ENCODE measurements at places on chromosomes 16 and 17.

GRCh38 chr17:10526517-10526916 is 8.2 kb upstream of the MYH1 start:
- DNase-seq, result no peak

GRCh38 chr16:86349338-86349900 is 160.9 kb upstream of the FOXF1 start:
- no peak for DNase-seq

DNA sequence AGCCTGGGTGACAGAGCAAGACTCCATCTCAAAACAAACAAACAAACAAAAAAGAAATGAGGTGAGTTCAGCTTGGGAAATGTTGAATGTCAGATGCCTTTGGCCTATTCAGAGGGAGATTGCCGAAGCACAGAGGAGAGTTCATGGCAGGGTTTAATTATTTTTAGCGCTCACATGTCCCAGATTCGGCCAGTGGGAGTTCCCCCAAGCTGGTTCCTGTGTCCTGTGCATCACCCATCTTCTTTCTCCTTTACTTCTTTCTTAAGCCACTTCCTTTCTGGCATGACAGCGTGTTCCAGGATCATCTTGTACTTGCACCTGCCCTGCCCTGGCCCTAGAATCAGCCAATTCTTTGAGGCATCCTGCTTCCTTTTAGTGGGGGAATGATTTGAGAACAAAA is 9.2 kb downstream of the MPV17L start:
- DNase-seq, result no peak

DNA sequence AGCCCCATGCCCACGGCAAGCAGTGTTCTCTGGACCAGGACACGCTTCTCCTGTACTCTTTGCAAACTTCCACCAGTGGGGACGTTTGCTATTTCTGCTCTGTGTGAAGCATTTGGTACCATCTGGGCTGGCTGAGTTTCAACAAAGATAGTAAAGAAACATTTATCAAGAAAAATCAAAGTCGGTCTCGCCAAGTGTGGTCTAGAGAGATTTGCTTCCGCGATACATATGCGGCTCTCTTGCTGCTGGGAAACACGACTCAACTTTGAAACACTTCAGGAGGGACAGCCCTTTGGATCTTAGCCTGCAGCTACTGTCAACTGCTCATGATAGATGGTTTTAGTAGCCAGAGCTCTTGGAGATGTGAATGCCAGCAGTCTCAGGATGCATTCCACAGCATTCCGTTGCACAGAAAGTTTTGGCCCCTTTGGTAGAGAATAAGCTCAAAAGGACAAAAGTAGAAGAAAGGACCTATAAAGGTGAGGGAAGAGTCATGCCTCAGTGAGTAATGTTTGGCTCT is 168.2 kb upstream of the CACNG3 start:
- no peak for DNase-seq

- peak; percentile 23 for DNase-seq
Observed at GRCh38 chr16:75011634-75012307, 12.9 kb downstream of the ZNRF1 start.

DNA sequence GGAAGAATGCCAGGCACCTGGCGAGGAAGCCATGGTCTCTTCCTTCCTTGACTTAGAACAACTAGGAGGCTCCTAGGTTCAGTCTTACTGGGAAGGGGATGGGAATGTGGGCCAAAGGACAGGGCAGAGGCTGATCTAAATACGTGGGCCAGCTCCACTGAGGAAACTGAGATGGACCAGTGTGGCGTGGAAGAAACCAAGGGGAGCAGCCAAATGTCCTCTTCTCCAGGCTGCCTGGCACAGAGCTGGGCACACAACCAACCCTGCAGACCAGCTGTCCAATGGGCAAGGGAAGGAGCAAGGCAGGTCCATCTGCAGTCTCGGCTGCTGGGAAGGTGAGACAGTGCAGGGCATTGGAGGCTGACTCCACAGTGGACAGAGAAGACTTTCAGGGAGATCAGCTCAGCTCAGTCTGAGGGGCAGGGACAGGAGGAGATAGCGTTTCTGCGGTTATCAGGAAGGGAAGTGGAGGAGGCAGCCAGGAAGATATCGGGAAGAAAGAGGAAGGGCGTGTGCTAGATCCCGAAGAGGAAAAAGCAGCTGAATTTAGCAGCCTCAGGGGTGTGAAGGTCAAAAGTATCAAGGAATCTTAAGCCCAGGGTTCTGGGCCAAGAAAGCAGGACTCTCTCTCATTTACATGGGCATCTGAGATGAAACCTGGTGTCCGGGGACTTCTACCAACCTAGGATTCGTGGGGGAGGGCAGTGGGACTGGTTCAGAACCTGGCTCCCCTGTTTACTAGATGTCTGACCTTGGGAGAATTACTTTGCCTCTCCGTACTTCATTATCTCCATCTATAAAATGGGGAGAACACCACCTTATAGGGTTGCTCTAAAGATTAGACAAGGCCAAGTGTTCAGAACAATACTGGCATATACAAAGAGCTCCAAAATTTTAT is 1.8 kb downstream of the KIFC3 start:
- no peak for DNase-seq

DNA sequence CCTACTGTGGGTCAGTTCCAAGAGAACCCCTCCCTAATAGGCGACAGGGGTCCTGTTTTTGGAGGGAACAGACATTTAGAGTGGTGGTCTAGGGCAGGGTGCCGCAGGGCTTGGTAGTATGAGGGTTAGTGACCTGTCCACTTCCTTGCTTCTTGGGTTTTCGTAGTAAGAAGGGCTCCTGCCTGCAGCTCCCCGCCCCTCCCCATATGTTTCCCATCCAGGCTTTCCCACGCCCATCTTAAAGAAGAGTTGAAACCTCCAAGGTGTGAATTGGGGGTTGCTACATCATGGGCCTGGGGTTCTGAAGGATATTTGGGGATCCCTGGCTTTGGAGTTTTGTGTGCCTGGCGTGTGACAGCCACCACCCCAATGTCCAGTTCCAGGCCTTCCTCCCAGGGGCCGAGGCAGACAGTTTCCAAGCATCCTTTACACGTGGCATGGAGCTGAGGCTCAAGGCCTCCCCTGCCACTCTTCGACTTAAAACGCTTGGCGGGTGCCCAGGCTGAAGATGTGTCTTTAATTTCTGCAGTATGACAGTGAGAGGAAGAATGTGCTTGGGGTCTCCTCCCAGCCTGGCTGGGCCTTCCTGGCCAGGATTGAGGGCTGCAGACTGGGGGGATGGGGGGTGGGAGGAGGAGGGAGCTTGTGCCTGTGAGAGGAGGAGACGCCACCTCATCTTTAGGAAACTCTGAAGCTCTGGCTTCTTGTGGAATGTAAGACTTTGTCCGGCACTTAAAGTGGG is 2.3 kb upstream of the COL1A1 start:
- no peak for DNase-seq

- DNase-seq, result no peak
Observed at GRCh38 chr16:30556125-30556473, 2.1 kb downstream of the ZNF764 start.

- DNase-seq, result no peak
Observed at GRCh38 chr16:979859-980594, 1.5 kb upstream of the SOX8 start.

All from ACHN (cell line).